ENCODE measurements at places on chromosomes 11 and 22. TPM values are rescaled to one million over a fixed set of nuclear protein-coding genes. Genes with fewer than 3 reads are reported as not detected.
A peak's percentile ranks its signal among the peaks of the same experiment; 100 is the strongest.

DNA sequence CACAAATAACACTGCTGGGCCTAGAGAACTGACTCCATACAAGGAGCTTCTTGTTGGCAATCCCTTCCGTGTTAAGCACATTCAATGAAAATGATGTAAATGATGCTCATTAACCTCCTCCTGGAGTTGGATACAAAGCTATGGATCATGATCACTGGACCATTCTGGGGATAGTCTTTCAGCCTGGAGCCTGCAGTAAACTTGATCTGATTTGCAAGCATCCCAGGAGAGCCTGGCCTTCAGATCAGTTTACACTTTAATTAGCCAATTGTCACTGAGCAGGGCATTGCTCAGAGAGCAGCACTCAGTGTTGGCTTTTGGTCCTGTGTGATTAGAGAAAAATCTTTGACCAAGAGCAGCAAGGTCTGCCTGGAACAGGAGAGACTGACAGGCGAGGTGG, 45.6 kb downstream of the ARFGAP3 start:
- no peak for DNase-seq

GRCh38 chr11:91158297-91158696, 935.4 kb upstream of the CHORDC1 start:
- DNase-seq = no peak

DNA sequence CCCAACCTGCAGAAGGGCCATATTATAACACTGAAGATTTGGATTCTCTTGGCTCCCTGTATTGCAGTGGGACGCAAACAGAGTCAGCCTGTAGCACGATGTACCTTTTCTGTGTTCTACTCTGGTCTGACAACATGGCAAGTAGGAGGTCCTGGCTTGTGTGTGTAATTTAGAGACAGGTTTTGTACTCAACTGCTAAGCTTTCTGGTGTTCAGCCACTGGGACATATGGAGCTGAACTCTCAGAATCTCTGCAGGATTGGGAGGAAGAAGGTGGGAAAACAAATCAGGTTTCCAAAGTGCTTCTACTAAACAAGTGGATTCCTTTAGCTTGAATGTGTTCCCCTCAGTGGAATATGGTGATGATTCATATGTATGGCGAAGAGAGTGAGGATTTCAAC, 192.5 kb upstream of the MTMR2 start:
- no peak for DNase-seq

DNA sequence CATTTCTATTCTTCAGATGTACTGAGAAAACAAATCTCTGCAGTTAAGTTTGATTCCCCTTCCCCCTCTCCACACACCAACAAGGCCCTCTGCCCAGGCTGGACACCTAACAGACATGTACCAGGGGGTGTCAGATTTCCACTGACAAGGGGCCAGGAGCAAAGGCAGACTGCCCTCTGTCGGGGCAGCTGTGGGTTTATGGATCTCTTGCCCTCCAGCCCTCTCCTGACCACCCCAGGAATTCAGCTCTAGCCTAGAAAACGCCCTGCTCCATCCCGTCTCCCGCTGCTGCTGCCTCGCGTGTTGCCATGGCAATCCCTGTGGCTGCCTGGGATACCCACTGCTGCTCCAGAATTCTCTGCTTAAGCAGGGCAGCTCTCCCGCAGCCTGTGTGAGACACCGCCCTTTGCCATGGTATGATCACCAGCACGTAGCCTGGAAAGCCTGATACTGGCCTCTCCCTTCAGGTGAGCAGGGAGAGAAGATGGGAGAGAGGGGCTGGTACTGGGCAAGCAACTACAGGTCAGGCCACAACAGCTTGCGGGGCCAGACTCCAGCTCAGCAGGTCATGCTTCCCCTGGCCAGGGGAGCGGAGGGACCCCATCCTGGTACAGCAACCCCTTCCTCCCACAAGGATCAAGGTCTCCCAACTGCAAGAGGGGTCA, 41.6 kb downstream of the BUD13 start:
- DNase-seq = peak; percentile 40

DNA sequence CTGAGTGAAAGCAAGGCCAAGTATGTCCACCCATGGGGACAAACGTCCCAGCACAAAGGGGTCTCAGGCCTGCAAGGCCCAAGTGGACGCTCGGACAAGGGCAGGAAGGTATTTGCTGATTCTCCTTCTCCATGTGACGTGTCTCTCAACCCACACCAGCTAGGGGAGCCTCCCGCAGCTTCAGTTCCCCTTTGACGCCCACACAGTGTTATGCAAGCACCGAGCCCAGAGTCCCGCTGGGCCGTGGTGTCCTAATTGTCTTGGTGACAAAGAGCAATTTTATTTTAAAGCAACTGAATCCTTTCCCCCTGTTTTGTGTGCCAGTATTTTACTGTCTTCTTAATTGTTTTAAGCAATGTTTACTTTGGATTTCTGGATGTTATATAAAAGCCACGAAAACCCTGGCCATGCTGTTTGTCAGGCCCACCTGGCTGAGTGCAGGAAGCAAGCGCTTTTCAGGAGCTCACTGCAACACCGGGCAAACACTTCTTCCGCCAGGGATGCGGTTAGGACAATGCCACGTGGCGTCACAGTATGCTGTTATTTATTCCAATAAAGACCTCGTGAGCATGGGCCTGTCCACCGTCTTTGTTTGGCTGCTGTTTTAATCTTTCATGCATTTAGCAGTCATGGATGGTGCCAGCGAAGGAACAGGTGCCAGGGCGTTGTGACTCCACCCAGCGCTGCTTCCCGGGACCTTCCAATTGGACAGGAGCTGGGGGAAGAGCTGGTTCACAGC, 8.2 kb upstream of the PARVG start:
- no peak for DNase-seq

DNA sequence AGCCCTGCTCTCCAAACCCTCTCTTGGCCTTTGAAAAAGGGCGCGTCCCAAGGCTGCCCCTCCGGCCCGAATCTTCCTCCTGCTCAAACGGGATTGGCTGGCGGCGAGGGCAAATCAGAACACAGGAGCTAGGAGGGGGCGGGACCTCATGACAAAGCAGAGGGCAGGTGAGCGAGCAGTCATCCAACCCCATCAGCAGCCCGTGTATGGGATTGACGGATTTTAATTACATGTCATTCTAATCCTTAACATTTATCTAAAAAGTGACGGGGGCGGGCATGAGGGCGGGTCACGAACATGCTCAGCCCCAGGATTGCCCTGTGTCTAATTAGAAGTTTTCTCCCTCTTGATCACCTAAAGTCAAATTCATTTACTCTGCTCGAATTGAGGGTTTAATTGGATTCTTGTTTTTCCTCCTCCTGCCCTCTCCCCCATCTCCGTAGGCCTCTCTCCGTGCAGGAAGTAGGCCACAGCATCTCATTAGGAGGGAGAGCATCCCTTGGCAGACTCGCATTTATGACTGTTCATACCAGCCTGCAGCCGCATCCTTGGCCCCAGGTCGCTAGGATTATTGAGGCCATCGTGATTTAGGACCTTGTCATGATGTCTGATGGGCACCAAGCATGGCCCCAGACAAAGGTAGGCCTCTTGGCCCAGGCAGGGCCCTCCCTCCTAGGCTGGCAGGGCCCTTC, 147.1 kb downstream of the CHST1 start:
- DNase-seq = no peak

DNA sequence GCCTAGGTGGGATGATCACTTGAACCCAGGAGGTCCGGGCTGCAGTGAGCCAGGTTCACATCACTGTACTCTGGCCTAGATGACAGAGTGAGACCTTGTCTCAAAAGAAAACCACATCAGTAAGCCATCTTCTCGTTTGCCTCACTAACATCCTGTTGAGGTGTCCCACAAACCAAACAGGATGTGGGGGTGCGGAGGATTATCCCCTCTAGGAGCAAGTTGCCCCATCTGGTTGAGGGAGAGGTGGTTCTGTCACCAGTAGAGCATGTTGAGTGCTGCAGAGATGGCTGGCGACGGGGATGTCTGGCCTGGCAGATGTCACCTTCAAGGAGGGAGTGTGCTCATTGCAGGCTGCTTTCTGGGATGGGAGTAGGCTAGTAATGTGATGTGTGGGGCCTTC, 72.4 kb downstream of the ZNRF3 start:
- no peak for DNase-seq

GRCh38 chr11:83159902-83160865, 3.3 kb downstream of the PCF11 start:
- peak; percentile 55 for DNase-seq

GRCh38 chr11:33402066-33402465, 144.9 kb downstream of the HIPK3 start:
- DNase-seq = no peak

- DNase-seq = no peak
These were observed 5.8 kb downstream of the VSTM5 start for GRCh38 chr11:93844568-93844967.

DNA sequence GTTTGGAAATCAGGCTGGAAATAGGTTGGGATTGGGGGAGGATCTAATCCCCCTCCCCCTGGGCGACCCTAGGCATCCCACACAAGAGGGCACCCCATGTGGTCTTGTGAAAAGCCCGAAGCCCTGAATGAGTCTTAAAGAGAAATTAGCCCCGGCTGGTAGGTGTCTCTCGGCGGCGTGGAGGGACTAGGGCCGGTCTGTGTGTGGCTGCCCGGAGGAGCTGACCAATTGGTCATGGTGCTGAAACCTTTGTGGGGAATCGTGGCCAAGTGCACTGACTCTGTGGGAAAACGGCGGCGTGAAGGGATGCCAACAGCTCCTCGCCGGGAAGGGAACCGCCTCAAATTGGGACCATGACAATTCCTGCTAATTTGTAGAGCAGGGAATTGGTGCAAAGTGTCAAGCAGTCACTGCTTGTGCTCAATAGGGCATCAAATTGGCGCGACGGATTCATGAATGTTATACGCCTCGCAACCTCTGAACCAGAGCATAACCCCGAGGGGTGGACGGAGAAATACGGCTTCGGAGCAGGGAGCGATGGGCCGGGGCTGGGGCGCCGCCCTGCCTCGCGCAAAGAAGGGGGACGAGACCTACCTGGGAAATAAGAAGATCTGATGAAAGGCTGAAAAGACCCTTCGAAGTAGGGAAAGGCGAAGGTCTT, 1.5 kb downstream of the DBX1 start:
- peak; percentile 66 for DNase-seq

GRCh38 chr11:106708348-106708747, 309.9 kb downstream of the GUCY1A2 start:
- DNase-seq = no peak

GRCh38 chr11:78390809-78391208, 26.8 kb downstream of the GAB2 start:
- no peak for DNase-seq

- DNase-seq = no peak
These were observed 171.3 kb upstream of the TMEM45B start for GRCh38 chr11:129644326-129644725.

GRCh38 chr11:48109046-48109666, 107.5 kb upstream of the OR4B1 start:
- no peak for DNase-seq

GRCh38 chr11:35905646-35906276, 38.1 kb upstream of the LDLRAD3 start:
- DNase-seq = no peak

GRCh38 chr11:41449483-41450050, 9.9 kb downstream of the LRRC4C start:
- no peak for DNase-seq

Gene IGF2
- 13.6 TPM for total RNA-seq

Gene EFEMP2
- total RNA-seq = 57.0 TPM

Gene MRGPRX3
- total RNA-seq = not detected

Gene CHCHD10
- total RNA-seq = 5.6 TPM

Gene OR51B5
- total RNA-seq = 2.3 TPM

Gene OMP
- not detected for total RNA-seq

Gene OR2D2
- 0.66 TPM for total RNA-seq

Gene XKR3
- 0.16 TPM for total RNA-seq

Gene OR52I2
- not detected for total RNA-seq

Gene BARX2
- total RNA-seq = 19.5 TPM

Gene MPPED1
- not detected for total RNA-seq
